ENCODE measurements at places on chromosomes 5 and 9.
A peak's percentile ranks its signal among the peaks of the same experiment; 100 is the strongest.

DNA sequence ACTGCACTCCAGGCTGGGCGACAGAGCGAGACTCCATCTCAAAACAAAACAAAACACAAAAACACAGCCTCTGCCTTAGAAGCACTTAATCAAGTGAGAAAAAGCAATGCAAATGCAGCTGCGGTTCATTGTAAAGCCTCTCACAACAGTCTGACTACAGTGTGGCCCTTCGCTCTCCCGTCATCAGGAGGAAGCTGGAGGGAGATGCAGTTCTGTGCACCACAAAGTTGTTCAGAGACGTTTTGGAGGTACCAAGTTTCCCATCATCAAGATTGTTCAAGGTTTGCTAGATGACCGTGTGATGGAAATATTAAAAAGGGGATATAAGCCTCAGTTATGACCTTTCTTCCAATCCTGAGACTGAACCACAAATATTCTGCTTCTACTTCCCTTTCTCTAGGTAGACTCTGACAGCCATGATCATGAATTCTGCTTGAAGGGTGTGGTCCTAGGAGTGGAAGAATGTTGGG, 40.9 kb downstream of the SEC61B start:
- no peak for DNase-seq
- H3K27me3 ChIP-seq = no peaks in the 10 kb centered on the region
- H3K27ac ChIP-seq = no peak overlapping the region
- H3K36me3 ChIP-seq = no peaks in the 10 kb centered on the region
- H3K4me3 ChIP-seq = no peak overlapping the region
- peaks cover 19% of the 10 kb centered on the region for H3K4me1 ChIP-seq

GRCh38 chr5:62314213-62314830, 8.3 kb downstream of the KIF2A start:
- no peak for DNase-seq
- no peak overlapping the region for H3K4me3 ChIP-seq
- no peaks in the 10 kb centered on the region for H3K36me3 ChIP-seq
- H3K27me3 ChIP-seq = no peaks in the 10 kb centered on the region
- H3K4me1 ChIP-seq = no peaks in the 10 kb centered on the region

- no peak for DNase-seq
- H3K27me3 ChIP-seq = no peaks in the 10 kb centered on the region
- no peaks in the 10 kb centered on the region for H3K36me3 ChIP-seq
- no peak overlapping the region for H3K4me3 ChIP-seq
Measured at GRCh38 chr5:71700803-71701202, 18.3 kb upstream of the CARTPT start.

- DNase-seq = no peak
- H3K4me3 ChIP-seq = no peak overlapping the region
- no peaks in the 10 kb centered on the region for H3K4me1 ChIP-seq
Measured at GRCh38 chr5:131996210-131997025, 15.0 kb downstream of the ACSL6 start.

DNA sequence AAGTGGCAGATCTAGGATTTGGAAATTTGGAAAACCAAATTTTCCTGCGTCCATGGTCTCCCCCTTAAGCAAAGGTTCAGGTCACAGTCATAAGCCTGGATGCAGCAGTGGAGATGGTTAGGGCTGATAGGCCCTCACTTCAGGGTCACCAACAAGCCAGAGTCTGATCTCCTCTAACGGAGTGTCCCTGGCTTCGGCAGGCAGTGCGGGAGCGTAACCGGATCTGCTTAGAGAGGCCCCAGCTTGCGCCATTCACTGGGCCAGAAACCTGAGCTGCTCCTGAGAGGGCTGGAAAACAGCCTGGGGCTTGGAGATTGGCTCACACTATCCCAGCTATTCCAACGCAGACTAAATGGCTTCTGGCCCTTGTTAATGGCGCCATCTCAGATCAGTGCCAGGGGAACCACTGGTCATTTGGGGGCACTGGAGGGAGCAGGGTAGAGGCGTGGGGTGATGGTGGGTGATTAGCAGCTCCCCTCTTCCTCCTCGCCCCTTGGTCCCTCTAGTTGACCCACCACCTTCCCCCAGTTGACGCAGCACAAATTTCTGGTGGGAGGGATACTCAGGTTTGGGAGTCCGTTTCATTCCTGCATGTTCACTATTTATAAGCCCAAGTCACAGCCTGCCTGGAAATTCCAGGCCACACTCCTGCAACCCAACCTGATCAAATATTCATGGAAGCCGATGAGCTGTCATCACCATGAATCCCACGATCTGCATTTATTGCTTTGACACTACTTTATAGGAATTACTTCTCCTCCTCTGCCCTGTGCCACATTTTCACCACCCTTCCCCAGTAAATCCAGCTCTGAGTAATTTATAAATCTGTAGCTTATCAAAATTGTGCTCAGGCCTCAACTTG, 134.6 kb upstream of the CPEB4 start:
- H3K36me3 ChIP-seq = no peaks in the 10 kb centered on the region
- H3K27ac ChIP-seq = no peak overlapping the region
- DNase-seq = no peak
- H3K4me1 ChIP-seq = no peaks in the 10 kb centered on the region
- H3K4me3 ChIP-seq = no peak overlapping the region
- H3K27me3 ChIP-seq = no peaks in the 10 kb centered on the region

DNA sequence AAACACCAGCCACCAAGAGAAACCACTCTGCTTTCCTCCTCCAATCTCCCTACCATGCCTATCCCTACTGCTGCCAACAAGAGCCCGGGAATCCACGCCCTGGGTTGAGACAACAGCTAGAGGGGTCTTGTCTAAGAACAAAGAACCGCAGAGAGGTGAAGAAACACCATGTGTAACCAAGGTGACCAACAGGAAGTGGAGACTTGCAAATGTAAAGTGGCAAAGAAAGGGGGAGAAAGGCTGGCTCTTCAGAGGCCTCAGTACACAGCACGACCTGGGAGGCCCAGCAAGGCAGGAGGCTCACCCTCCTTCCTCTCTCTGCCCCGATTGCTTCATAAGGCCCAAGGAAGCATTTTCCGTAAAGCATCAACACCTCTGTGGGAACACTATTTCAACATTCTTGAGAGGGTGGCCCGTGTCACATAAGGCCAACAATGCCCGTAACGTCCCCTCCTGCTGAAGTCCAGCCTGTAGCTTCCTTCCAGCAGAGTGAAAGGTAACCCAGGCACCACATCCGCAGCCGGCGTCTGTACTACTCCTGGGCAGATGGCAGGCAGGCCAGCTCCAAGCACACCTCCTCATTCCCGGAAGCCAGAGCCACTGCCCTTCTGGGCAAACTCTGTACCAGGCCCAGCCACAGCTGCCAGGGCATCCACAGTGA, 18.3 kb downstream of the CCNJL start:
- H3K4me1 ChIP-seq = no peaks in the 10 kb centered on the region
- no peak overlapping the region for H3K27ac ChIP-seq
- no peaks in the 10 kb centered on the region for H3K36me3 ChIP-seq
- H3K27me3 ChIP-seq = no peaks in the 10 kb centered on the region
- DNase-seq = no peak
- H3K4me3 ChIP-seq = no peak overlapping the region

- no peak overlapping the region for H3K4me3 ChIP-seq
- H3K4me1 ChIP-seq = no peaks in the 10 kb centered on the region
- DNase-seq = no peak
- H3K27ac ChIP-seq = no peak overlapping the region
Measured at GRCh38 chr9:133170716-133171115, 7.0 kb upstream of the GBGT1 start.

DNA sequence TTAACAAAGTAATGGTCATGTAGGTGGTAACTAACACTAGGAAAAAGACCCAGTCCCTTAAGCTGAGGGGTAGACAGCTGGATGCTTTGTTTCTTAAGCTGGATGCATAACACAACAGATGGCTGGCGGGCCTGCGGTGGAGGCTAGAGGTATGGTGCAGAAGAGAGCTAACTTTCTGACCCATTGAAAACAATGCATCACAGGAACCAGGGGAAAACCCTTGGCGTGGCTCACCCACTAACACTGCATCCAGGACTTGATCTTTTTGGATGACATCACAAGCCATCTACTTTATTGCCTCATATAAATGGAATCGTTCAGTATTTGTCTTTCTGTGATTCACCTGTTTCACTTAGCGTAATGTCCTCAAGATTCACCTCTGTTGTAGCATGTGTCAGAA, 138.7 kb downstream of the AUH start:
- no peak overlapping the region for H3K27ac ChIP-seq
- no peak overlapping the region for H3K4me3 ChIP-seq
- H3K36me3 ChIP-seq = no peaks in the 10 kb centered on the region
- no peaks in the 10 kb centered on the region for H3K27me3 ChIP-seq
- no peak for DNase-seq

GRCh38 chr9:123548741-123549545, 192.9 kb downstream of the CRB2 start:
- no peak overlapping the region for H3K27ac ChIP-seq
- H3K4me1 ChIP-seq = no peaks in the 10 kb centered on the region
- DNase-seq = no peak
- H3K4me3 ChIP-seq = no peak overlapping the region

- no peak for DNase-seq
- H3K4me3 ChIP-seq = no peak overlapping the region
- no peak overlapping the region for H3K27ac ChIP-seq
- H3K4me1 ChIP-seq = no peaks in the 10 kb centered on the region
- H3K27me3 ChIP-seq = no peaks in the 10 kb centered on the region
Measured at GRCh38 chr9:122978601-122979000, 37.8 kb downstream of the RABGAP1 start.

GRCh38 chr5:87138091-87138805, 129.4 kb upstream of the RASA1 start:
- H3K27me3 ChIP-seq = no peaks in the 10 kb centered on the region
- H3K4me3 ChIP-seq = peak overlapping the region; percentile 14
- H3K4me1 ChIP-seq = peaks cover 53% of the 10 kb centered on the region
- no peaks in the 10 kb centered on the region for H3K36me3 ChIP-seq

- DNase-seq = no peak
- no peak overlapping the region for H3K27ac ChIP-seq
- H3K36me3 ChIP-seq = no peaks in the 10 kb centered on the region
- H3K4me1 ChIP-seq = no peaks in the 10 kb centered on the region
- no peak overlapping the region for H3K4me3 ChIP-seq
Measured at GRCh38 chr9:71814815-71815214, 46.5 kb upstream of the CEMIP2 start.

DNA sequence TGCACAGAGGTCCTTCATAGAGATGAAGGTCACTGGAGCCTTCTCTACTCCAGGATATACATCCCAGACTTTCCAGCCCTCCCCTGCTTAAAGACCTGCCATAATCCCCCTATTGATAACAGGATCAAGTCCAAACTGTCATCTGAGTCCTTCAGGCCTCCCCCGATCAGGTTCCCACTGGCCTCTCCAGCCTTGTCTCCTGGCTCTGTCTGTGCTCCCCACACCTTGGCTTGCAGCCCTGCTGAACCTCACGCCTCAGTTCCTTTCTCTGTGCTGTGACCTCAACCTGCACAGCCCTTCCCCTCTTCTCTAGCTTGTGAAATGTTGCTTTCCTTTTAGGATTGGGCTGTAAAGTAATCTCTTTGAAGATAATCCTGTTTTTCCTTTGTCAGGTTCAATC, 2.5 kb upstream of the HRH2 start:
- H3K4me3 ChIP-seq = no peak overlapping the region
- H3K4me1 ChIP-seq = peaks cover 78% of the 10 kb centered on the region
- DNase-seq = no peak
- no peaks in the 10 kb centered on the region for H3K27me3 ChIP-seq
- peak overlapping the region; percentile 93 for H3K27ac ChIP-seq
- H3K36me3 ChIP-seq = 0 out of 2 replicates have a peak, but pooled peaks cover under 1% of the 10 kb centered on the region

- peaks cover 49% of the 10 kb centered on the region for H3K4me1 ChIP-seq
- no peaks in the 10 kb centered on the region for H3K36me3 ChIP-seq
- DNase-seq = no peak
- H3K27me3 ChIP-seq = no peaks in the 10 kb centered on the region
- H3K27ac ChIP-seq = peak overlapping the region; percentile 87
- no peak overlapping the region for H3K4me3 ChIP-seq
Measured at GRCh38 chr5:6728011-6728794, 15.0 kb downstream of the TENT4A start.

DNA sequence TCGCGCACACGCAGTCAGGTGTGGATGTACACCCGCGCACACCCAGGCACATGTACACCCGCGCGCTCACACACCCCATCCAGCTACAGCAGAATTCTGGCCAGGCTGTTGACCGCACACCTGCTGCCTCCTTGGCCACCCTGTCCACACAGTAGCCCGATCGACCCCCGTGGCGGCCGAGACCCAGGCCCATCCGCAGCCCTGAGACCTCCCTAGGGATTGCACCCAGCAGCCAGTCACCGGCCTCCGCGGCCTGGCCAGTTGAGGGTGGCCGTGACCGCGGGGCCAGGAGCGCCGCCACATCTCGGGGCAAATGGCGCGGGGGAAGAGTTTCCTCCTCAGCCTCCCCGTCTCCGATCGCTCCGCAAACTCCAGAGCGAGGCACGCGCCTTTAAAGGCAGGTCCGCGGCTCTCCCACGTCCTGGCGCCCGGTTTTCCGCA, 774 bp upstream of the ADAMTS16 start:
- DNase-seq = no peak
- H3K36me3 ChIP-seq = no peaks in the 10 kb centered on the region
- no peak overlapping the region for H3K4me3 ChIP-seq
- H3K27me3 ChIP-seq = no peaks in the 10 kb centered on the region

DNA sequence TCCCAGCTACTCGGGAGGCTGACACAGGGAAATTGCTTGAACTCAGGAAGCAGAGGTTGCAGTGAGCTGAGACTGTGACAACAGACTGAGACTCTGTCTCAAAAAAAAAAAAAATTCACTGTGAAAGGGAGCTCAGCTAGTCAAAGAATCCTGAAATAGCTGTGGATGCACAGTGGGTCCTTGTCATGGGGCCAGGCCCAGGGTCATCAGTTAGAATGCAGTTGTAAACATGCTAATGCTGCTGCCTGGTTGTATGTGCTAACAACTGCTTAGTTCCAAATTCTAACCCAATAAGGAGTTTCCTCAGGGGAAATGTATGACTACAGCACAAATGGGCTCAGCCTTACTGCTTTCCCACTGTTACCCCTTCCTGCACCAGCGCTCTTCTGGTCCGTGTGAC, 84.0 kb downstream of the PALM2AKAP2 start:
- H3K27ac ChIP-seq = no peak overlapping the region
- H3K27me3 ChIP-seq = no peaks in the 10 kb centered on the region
- H3K36me3 ChIP-seq = no peaks in the 10 kb centered on the region
- no peak overlapping the region for H3K4me3 ChIP-seq
- no peak for DNase-seq

DNA sequence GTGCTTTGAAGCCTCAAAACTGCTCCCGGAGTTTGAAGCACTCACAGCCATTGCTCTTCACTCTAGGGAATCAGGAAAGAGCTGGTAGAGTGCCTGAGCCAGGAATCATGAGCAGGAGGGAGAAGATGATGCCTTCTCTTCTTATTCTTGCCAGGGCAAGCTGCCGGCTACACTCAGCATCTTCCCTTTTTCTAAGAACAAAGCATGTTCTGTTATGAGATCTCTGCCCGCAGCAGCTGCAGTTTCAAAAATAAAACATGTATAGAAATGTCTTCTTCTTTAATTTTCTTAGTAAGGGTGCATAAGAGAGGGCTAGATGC, 57.9 kb upstream of the RICTOR start:
- DNase-seq = no peak
- no peaks in the 10 kb centered on the region for H3K36me3 ChIP-seq
- H3K27me3 ChIP-seq = no peaks in the 10 kb centered on the region
- peaks cover 31% of the 10 kb centered on the region for H3K4me1 ChIP-seq

Measured in MM.1S (cell line).